T-helper 17 cell (primary cell): ENCODE measurements at places on chromosomes 5 and 9.

DNA sequence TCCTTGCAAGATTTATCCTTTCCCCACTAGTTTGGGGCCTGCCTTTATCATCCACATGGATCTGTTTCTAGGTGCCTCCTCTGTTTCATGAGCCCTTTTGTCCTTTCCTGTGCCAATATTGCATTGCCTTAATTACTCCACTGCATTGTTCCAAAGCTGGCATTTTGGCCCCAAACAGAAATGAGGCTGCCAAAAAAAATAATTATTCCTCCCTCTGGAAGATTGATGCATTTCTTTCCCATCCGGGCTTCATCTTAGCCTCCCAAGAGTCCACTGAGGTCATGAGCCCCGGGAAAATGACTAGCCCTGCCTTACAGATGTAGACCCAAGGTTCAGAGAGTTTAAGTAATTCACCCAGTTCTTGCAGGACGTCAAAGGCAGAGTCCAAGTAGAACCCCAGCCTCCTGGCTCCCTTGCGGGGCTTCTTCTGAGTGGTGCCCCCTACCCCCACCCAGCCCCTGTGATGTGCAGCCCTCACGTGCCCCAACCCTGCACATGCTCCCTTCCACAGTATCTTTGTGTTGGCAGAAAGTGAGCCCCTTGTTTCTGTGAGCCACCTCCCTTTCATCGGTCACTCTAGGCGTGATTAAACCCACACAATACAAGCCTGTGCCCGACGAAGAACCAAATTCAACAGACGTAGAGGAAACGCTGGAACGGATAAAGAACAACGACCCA, 62.1 kb downstream of the TMOD1 start:
- no peak for DNase-seq
- H3K4me3 ChIP-seq = no peak overlapping the region
- no peak overlapping the region for H3K27ac ChIP-seq
- peaks cover 41% of the 10 kb centered on the region for H3K27me3 ChIP-seq
- H3K36me3 ChIP-seq = peaks cover 3% of the 10 kb centered on the region
- peaks cover 10% of the 10 kb centered on the region for H3K4me1 ChIP-seq

DNA sequence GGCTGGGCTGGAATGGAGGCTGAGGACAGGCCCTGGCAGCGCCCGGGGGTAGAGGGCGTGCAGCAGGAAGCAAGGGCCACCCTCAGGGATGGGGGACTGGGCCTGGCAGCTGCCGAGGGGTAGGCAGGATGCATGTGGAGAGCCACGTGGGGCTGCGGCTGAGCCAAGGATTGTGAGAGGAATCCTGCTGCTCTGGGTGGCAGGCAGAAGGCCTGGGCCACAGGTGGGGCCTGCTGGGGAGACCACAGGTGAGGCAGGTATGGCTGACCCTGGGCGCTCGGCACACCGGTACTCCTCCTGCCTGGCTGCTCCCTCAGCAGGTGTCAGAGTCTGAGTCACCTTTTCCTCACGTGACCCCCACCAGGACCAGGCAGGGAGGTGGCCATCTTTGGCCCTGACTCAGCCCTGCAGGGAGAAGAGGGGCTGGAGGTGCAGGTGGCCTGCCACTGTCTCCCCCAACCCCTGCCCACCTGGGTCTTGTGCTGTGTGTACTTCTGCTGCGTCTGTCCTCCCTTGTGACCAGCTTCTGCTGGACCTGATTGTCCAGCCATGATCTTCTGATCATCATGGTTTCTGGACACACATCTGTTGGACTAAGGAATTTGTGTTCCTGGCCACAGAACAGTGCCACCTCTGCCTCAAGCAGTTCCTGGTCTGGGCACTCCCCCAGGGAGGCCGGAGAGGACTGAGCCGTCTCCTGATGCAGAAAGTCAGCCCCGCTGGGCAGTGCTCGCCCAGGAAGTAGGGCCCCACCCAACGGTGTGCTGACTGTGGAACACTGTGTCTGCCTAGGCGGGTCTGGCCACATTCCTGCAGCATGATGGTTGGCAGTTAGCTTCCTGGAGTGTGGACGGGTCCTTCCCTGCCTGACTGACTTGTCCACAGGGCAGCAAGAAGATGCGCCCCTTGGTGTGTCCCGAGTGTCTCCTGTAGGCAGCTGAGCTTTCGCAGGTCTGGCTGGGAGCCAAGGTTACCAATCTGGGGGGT, 6.4 kb downstream of the ARRDC1 start:
- H3K4me1 ChIP-seq = peaks cover 22% of the 10 kb centered on the region
- H3K27ac ChIP-seq = no peak overlapping the region
- H3K27me3 ChIP-seq = no peaks in the 10 kb centered on the region
- H3K36me3 ChIP-seq = no peaks in the 10 kb centered on the region
- DNase-seq = no peak

DNA sequence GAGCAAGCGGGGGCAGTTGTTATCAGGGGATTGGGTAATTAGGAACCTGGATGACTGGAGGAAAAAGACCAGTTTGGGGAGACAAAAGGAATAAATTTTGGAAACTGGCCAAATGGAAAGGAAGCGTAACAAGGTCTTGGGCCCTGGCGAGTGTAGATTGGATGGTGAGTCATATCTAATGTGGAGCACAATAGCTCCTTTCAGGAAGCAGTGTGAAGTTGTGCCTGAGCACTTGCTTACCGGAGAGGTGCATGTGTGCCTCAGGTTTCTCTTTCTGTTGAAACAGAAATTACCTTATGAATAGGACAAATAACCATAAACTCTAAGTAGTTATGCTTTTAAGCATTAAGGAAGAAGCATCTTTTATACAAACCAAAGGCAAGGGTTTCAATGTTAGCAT, 176.4 kb downstream of the KIF4B start:
- H3K27me3 ChIP-seq = no peaks in the 10 kb centered on the region
- H3K36me3 ChIP-seq = no peaks in the 10 kb centered on the region
- DNase-seq = no peak

DNA sequence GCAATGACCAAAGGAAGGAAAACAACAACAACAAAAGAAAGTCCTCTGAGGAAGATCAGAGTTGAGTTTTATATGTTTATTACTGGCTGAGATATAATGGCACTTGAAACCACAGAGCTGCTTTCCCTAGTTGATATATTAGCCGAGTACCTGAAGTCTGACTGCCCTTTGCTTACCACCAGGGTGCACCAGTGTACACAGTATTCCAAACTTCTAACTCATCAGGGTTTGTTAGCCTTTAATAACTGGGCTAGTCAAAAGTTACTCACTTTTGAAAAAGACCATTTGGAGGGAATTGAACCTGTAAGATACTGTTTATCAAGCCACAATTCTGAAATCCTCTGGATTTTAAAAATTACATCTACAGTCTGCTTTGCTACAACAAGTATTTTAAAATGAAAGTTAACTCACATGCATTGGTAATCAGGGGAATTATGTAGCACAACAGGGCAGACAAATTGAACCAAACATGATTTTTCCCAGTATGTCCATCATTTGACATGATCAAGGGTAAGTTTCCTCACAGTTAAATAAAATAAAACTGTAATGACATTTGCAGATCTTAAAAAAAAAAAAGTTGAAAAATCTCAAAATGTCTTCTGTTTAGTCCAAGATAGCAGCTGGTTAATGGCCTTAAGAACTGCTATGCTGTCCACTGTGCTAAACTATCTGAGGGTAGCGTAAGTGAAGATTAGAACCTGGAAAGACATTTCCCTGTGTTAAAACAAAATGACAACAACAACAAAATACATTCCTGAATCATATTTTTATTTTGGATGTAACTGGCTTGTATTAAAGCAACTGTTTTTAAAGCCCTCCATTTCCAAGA, 57.3 kb upstream of the C6 start:
- no peaks in the 10 kb centered on the region for H3K27me3 ChIP-seq
- H3K4me1 ChIP-seq = peaks cover 3% of the 10 kb centered on the region
- no peaks in the 10 kb centered on the region for H3K36me3 ChIP-seq
- H3K4me3 ChIP-seq = no peak overlapping the region

GRCh38 chr5:119022017-119022745, 33.8 kb upstream of the DTWD2 start:
- peak overlapping the region; percentile 76 for H3K27ac ChIP-seq
- H3K4me3 ChIP-seq = no peak overlapping the region
- no peaks in the 10 kb centered on the region for H3K36me3 ChIP-seq

DNA sequence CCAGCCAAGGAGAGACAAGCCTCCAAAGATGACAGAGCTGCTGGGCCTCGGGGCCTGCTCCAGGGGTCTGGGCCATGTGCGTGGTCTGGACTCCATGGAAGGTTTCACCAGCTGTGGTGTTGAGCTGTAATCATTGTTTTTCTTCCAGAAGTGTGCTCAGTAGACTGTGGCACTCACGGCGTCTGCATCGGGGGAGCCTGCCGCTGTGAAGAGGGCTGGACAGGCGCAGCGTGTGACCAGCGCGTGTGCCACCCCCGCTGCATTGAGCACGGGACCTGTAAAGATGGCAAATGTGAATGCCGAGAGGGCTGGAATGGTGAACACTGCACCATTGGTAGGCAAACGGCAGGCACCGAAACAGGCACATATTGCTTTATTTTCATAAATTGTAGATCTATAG, 164.8 kb upstream of the WWC1 start:
- H3K27ac ChIP-seq = no peak overlapping the region
- H3K27me3 ChIP-seq = peaks cover 55% of the 10 kb centered on the region
- H3K4me1 ChIP-seq = no peaks in the 10 kb centered on the region
- no peaks in the 10 kb centered on the region for H3K36me3 ChIP-seq
